ENCODE measurements at places on chromosomes 4 and X.

GRCh38 chr4:8199594-8200301 is 658 bp downstream of the SH3TC1 start:
- no peak for DNase-seq

DNA sequence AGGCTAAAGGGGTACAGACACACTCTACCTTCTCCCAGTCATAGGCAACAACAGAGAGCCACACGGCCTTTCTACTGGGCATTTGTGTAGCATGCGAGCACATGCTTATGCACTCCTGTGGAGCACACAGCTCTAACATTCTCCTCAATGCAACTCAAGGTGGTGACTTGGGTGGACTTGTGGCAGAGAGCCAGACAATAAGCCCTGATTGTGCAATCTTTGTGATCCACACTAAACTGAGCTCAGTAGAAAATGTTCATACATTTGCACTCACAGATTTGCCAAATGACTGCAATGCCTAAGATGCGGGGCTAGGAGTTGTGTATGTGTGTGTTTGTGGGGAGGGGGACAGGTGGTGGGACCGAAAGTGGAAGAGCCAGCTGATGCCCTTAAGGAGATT is 31.4 kb upstream of the SETD7 start:
- no peak for DNase-seq

GRCh38 chr4:25345744-25346143 is 31.3 kb upstream of the ANAPC4 start:
- DNase-seq: no peak

GRCh38 chr4:146649232-146649631 is 10.5 kb downstream of the POU4F2 start:
- no peak for DNase-seq

DNA sequence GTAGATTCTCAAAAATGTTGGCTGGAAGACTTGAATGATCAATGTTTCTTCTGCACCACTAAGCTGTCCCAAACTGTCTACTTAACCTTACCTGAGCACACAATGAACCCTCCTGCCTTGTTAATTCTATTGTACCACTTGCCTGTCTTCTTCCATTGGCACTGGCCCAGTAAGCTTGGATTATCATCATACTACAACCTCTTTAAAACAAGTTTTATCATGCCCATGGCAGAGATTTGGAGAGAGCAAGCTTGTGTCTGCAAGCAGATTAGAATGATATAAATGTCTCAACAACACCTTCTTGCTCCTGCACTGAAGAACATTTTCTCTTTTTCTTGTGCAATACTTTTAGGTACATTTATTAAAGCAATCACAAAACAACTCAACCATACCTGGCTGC is 74.0 kb upstream of the VMA21 start:
- DNase-seq: no peak

GRCh38 chr4:27428661-27429060 is 568.0 kb downstream of the STIM2 start:
- no peak for DNase-seq

- DNase-seq: no peak
These were observed 17.2 kb downstream of the AFAP1 start for GRCh38 chr4:7922466-7922865.

DNA sequence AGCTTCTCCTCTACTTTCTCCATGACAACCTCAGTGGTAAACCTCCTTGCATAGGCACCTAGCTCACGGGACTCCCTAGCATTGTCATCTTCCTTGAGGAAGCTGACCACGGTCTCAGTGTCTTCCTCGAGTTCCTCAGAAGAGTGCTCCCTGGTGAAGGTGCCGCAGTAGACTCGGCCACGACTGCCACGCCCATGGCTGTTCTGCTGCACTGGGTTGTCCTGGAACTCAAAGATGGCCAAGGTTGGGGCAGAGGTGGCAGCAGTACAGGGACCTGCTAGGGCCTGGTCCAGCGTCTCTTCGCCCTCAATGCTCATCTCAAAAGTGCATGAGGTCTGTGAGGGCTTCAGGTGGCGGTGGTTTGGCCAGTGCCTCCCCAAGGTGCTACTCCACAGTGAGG is 147.9 kb upstream of the ARHGEF9 start:
- no peak for DNase-seq

DNA sequence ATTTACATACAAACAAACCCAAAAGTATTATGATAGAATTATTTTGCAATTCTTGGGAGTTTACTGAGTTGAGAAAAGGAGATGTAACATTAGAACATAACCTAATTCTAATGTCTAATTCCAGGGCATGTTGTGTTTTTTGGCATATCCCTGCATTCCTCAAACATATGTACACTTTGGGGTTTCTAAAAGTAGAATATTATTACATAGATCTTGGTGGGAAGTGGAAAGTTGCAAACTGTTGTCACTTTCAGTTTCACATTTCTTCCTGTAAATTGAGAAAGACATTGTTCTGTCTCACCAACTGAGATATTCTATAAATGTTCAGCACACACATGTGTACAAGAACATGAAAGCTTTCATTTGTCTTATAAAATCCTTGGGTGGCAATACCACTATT is 24.4 kb upstream of the GBA3 start:
- no peak for DNase-seq

- no peak for DNase-seq
These were observed 2.2 kb downstream of the ZNF185 start for GRCh38 chrX:152899874-152900719.

- DNase-seq: peak; percentile 90
These were observed 670 bp downstream of the PAPSS1 start for GRCh38 chr4:107719207-107719921.

All from pons (tissue), 1 donor.